Spleen (tissue), 13 donors: ENCODE measurements at places on chromosomes 5 and 9.

- no peak for DNase-seq
These were observed 233.2 kb upstream of the PRDM9 start for GRCh38 chr5:23274171-23274570.

DNA sequence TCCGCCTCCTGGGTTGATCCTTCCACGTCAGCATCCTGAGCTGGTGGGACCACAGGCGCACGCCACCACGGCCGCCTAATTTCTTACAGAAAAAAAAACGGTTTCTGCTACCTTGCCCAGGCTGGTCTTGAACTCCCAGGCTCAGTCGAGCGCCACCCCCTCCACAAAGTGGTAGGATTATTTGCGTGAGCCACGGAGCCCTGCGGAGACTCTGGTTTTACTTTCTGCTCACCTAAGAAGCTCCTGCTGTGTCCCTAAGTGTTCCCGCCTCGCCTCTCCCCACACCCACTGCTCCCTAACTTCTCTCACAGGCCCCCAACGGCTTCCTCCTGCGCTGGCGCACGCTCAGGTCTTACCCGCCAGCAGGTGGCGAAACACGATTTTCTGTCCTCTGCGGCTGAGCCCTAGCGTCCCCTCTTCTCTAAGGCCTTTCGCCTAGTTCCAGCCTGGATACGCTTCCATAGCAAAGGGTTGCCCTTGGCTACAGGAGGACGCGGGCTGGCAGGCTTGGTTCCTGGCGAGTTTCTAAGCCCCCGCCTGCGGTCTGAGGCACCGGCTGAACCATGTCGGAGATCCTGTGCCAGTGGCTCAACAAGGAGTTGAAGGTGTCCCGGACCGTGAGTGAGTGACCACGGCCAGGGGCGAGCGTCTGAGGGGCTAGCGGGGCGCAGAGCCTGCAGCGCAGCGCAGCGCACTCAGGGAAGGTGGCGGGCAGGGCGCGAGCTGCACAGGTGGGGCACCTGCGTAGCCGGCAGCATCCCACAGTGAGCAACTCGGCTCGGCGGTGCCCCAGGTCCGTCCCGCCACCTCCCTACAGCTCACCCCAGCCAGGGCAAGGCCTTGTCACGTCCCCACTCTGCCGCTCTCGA lies at the start of gene SPEF2:
Gene SPEF2, plus strand, starts transcription at position 429 of the 869 bp plus-strand sequence. Its CDS starts 135 bp downstream, at position 564.
- DNase-seq, result peak; percentile 92

DNA sequence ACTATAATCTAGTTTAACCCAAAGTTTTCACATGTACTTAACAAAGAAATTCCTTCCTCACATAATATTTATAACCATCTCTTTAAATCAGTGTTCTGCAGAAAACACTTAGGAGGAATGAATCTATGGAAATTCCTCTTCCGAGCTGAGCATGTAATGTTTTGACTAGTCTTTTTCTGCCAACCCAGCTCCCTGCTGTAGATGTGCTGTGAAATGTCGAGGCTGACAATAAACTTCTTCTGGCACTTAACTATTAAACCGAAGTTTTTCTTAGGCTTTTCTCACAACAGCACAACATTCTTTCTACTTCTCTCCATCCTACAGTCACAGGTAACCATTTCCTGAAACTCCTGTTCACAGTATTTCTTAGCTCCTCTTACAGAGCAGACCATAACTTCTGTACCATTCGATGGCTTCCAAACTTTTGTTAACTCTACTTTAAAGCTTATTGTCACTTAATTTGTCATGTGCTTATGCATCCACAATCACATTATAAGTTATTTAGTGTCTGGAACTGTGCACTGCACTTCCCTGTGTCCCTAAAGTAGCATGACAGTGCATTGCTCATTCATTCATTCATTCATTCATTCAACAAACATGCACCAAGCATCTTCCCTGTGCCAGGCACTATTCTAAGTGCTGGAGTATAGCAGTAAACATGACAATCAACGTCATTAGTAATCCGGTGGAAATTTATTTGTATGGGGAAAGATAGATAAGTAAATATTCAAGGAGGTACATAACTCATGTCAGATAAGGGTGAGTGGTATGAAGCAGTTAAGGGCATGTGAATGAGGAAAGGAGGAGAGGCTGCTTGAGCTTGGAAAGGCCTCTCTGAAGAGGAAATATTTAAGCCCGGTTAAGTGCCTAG lies 54.6 kb downstream of the TSSK1B start:
- no peak for DNase-seq

GRCh38 chr9:13665418-13666066 lies 386.1 kb upstream of the MPDZ start:
- DNase-seq, result no peak

GRCh38 chr5:124628721-124629596 lies 117.5 kb downstream of the ZNF608 start:
- DNase-seq, result no peak

GRCh38 chr5:103896593-103896992 lies 334.0 kb upstream of the NUDT12 start:
- DNase-seq, result no peak

- no peak for DNase-seq
These were observed 36.9 kb downstream of the RANBP6 start for GRCh38 chr9:5978523-5978922.

GRCh38 chr5:98679963-98680362 lies 93.5 kb upstream of the RGMB start:
- DNase-seq, result no peak

DNA sequence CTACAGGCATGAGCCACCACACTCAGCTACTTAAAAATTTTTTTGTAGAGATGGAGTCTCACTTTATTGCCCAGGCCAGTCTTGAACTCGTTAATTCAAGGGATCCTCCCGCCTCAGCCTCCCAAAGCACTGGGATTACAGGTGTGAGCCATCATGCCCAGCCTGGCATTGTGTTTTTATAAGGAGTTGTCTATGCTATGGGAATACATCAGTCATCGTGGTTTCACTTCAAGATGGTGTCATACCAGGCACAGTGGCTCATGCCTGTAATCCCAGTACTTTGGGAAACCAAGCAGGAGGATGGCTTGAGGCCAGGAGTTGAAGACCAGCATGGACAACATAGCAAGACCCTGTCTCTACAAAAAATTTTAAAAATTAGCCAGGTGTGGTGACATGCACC lies 49.7 kb downstream of the CYSTM1 start:
- DNase-seq, result no peak

- DNase-seq, result no peak
These were observed 23.4 kb downstream of the SARDH start for GRCh38 chr9:133714606-133715294.

DNA sequence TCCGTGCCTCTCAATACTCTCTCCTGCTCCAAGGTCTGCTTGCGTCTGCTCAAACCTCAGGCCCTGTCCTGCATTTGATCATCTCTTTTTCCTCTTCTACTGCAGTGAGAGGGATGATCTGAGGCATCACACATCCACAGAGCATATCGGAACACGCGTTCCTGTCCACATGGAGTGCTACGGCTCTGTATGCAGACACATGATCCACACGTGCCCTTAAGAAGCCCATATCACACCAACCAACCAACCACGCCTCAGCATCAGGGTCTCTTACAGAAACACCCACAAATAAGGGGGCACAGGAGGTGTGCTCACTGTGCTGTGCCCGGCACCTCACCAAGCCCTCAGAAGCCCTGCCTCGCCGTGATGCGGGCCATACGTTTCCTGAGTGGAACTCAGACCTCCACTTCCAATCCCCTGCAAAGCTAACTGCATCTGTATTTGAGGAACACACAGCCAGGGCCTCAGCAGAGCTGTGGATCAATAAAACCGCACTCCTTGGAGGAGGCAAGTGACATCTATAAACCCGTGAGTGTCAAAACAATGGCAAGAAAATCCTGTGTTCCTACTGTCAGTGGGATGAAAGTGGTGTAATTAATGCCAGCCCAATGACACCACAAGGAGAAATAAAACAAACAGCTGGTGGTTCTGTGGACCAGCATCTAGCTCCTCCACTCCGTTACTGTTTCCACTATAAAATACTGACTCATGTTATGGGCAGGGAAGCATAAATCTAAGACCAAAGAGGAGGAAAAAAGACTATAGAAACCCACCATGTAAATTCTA lies 40.4 kb downstream of the AK8 start:
- DNase-seq, result no peak

DNA sequence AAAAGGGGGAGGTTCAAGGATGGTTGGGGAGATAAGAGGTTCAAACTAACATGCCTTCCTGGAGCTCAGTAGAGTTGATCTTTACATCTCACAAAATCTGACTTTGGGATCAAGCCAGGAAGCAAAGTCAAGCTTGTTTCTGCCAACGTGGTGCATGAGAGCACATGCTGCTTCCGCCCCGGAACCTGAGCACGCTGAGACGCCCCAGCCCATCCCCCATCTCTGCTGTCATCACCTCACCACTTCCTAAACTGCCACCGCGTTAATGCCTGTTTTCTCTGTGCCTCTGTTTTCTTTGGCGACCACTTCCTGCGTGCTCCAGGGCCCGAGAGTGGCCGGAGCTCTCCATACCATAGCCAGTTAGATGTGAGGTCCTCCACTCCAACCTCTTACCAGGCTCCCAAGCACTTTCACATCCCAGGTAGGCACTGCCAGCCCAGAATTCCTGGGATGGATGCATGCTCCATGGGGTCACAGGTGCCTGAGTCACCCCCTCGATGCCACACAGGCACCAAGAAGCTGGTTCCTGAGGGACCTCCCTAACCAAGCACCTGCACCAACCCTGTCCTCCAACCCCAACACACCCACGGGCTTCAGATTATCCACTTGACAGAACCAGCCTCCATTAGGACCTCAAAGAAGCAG lies 31.2 kb upstream of the AFAP1L1 start:
- peak; percentile 90 for DNase-seq

DNA sequence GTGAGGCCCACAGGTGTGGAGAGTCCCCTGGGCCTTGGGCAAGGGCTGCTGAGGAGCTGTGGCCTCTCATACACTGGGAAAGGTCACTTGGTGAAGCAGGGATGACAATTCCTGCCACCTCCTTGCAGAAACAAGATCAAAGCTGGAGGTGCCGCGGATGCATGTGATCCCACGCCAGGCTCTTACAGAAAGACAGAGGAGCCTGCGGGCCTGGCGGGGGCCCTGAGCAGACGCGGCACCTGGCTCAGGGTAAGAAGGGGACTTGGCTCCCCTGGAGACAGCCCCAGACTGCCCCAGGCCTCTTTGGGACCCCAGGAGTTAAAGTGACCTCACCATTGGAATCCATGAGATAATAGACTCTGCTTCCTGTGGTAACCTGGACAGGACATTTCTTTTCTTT lies 4.8 kb downstream of the GFPT2 start:
- DNase-seq, result no peak

DNA sequence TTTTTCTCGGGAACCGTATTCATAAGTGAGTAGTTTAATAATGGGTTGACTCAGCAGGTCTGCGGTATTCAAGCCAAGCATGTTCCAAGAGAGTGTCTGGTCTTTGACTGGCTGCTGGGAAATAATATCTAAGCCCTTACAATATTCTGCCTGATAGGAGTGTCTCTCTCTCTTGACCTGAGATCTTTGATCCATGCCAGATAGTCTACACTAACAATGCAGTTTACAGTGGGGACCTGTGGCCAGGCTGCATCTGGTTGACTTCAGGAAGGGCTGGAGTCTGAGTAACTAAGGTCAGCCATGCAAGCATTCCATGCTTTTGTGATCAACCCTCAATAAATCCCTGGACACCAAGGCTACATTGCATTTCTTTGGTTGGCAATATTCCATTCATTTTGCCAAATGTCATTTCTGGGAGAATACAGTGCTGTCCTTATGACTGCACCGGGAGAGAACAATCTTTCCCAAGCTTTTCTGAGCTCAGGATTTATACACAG lies 195.5 kb downstream of the SEMA5A start:
- DNase-seq, result no peak

DNA sequence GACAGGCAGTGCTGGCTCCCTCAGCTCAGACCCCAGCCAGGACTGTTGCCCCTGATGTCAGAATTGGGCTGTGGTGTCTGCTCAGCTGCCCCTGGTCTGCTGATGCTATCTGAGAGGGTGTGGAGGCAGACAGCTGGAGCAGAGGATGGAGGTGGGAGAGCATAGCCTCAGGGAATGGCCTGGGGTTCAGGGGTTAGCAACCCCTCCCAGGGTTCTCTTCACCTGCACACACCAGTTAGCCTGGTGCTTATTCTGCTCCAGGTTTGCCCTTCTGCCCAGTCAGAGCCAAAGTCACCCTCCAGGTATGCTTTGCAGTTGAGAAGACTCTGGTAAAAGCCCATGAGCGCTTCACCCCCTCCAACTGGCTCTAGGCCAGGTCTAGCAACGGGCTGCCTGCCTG lies 109.8 kb downstream of the SAXO1 start:
- no peak for DNase-seq

DNA sequence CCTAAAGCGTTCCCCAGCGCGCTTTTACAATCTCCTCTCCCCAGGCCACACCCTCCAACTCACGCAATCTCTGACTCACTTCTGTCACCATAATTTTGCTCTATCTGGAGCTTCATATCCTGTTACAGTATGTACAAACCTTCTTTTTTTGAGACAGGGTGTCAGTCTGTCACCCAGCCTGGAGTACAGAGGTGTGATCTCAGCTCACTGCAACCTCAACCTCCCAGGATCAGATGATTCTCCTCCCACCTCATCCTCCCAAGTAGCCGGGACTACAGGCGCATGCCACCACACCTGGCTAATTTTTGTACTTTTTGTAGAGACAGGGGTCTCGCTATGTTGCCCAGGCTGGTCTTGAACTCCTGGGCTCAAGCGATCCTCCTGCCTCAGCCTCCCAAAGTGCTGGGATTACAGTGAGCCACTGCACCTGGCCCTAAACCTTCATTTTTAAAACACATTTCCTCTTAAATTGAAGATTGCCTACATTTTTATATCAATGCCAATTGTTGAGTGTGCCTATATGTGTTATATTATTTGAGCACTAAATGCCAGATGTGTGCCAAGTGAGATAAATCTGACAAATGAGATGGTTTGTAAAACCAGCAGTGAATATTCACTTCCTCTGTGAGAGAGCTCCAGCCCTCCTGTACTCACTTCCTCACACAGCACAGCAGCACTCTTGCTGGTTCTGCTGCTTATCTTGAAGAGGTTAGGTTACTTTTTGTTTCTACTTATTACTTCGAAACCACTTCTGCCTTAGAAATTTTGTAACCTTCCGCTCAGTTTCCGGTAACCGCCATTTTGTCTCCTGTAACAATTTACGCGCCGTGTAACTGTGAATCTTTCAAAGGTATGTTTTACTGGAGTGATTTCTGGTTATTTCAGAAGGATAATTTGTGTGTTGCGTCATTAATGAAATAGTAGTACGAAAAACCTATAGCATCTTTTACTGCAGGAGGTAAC lies 57.9 kb downstream of the DOCK8 start:
- peak; percentile 82 for DNase-seq

- DNase-seq, result no peak
These were observed 949.4 kb downstream of the TLE4 start for GRCh38 chr9:80521151-80521550.

DNA sequence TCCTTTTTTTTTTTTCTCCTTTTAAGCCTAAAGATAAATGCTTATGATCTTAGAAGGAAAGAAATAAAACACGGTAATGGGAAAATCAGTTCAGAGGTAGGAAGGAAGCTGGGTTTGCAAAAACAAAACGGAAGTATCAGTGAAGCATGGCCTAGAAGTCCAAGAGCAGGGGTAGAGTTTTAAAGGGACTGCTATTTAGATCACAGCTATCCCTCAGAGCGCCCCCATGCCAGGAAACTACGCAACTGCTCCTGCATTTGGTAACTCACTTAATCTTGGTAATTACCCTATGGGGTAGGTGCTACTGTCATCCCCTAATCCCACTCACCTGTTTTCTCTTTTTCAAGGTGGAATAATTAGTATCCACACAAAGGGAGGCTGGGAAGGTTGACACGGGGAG lies 16.0 kb downstream of the TLE1 start:
- DNase-seq, result no peak

- DNase-seq, result no peak
These were observed 9.0 kb downstream of the TOR1B start for GRCh38 chr9:129811967-129812363.

GRCh38 chr5:176630681-176631222 lies 277 bp downstream of the EIF4E1B start:
- DNase-seq, result no peak
